Spinal cord (tissue), 10 donors: ENCODE measurements at places on chromosomes 13 and 19. TPM values are rescaled to one million over a fixed set of nuclear protein-coding genes. Genes with fewer than 3 reads are reported as not detected.

- H3K27ac ChIP-seq, result no peak overlapping the region
- no peak overlapping the region for H3K4me3 ChIP-seq
- DNase-seq, result no peak
- no peaks in the 10 kb centered on the region for H3K4me1 ChIP-seq
- H3K36me3 ChIP-seq, result no peaks in the 10 kb centered on the region
Observed at GRCh38 chr13:59842507-59842906, 321.2 kb downstream of the DIAPH3 start.

- DNase-seq, result no peak
- peak overlapping the region; percentile 33 for H3K4me3 ChIP-seq
- H3K4me1 ChIP-seq, result peaks cover 57% of the 10 kb centered on the region
- no peaks in the 10 kb centered on the region for H3K27me3 ChIP-seq
- no peaks in the 10 kb centered on the region for H3K36me3 ChIP-seq
Observed at GRCh38 chr19:13163609-13164342, 13.6 kb downstream of the IER2 start.

DNA sequence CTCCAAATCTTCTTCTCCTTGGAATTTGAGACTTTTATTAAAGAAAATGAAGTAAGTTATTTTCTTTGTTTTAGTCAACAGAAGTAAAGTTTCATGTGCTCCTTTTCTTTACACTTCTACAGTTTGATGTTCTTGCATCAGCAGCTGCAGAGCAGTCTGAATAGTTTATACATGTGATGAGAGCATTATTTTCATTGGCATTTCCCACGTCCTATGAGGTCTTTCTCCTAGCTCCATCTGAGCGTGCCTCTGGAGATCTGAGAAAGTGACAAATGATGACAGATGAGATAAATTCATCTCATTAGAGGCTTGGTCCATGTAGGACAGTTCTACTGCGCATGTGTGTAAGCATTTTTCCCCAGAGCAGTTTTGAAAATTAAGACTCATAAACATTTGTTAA is 1290.0 kb downstream of the UQCRFS1 start:
- H3K27ac ChIP-seq, result no peak overlapping the region
- H3K4me1 ChIP-seq, result no peaks in the 10 kb centered on the region
- no peak for DNase-seq
- H3K36me3 ChIP-seq, result no peaks in the 10 kb centered on the region

DNA sequence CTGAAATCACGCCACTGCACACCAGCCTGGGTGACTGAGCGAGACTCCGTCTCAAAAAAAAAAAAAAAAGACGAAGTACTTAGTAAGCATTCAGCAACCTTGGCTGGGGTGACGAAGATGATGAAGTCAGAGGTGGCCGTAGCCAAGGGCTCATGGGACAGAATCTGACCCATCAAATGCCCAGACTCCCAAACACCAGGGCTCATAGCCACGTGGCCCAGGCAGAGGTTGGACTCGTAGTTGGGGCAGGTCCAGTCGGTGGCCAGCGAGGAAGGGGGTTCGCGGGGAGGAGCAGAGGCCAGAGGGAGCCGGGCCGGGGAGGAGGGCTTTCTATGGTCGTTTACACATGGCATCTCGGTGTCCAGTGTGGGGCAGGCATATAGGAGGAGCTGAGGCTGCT is 52.1 kb upstream of the EHD2 start:
- H3K27me3 ChIP-seq, result no peaks in the 10 kb centered on the region
- no peak overlapping the region for H3K27ac ChIP-seq

DNA sequence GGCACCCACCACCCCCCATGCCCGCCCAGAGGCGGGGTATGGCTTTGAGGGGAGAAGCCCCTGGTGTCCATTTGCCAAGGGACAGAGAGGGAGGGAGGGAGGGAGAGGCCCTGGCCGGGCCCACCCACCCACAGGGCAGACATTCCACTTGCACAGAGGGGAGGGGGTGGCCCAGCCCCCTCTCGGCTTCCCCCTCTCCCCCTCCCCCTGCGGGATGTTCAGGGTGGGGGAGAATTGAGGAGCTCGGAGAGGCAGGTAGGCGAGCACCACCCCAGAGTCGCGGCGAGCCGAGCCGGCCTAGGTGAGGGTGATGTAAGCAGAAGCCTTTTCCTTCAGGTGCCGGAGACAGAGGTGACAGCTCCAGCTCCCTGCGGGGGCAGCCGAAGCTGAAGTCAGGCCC is 12.3 kb downstream of the DPF1 start:
- no peak overlapping the region for H3K27ac ChIP-seq
- no peak overlapping the region for H3K4me3 ChIP-seq
- peaks cover 53% of the 10 kb centered on the region for H3K36me3 ChIP-seq
- peaks cover 65% of the 10 kb centered on the region for H3K4me1 ChIP-seq

- no peak overlapping the region for H3K4me3 ChIP-seq
- no peaks in the 10 kb centered on the region for H3K4me1 ChIP-seq
- H3K36me3 ChIP-seq, result no peaks in the 10 kb centered on the region
- no peaks in the 10 kb centered on the region for H3K27me3 ChIP-seq
Observed at GRCh38 chr13:65889368-65889767, 1340.8 kb downstream of the PCDH9 start.

Gene KCTD12
- total RNA-seq, result 155 TPM

Gene PLEKHF1
- total RNA-seq, result 6.7 TPM

Gene TRPC4
- 5.2 TPM for total RNA-seq
